ENCODE measurements at places on chromosomes 2 and 18.

DNA sequence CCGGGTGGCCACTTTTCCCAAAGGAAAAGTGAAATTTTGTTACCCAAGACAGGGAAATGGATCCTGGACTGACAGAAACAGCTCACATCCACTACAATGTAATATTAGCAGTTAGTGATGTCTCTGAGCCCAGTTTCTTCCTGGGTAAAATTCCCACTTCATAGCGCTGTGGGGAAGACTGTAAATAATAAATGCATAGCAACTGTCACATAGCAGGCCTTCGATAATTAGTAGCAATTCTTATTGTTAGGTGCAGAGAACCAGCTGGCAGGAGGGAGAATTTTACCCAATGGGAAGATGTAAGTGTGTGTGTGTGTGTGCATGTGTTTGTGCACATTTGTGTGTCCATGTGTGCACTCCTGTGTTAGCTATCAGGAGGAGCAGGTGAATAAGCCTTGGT is 221.5 kb downstream of the SLC4A3 start:
- no peak for DNase-seq

DNA sequence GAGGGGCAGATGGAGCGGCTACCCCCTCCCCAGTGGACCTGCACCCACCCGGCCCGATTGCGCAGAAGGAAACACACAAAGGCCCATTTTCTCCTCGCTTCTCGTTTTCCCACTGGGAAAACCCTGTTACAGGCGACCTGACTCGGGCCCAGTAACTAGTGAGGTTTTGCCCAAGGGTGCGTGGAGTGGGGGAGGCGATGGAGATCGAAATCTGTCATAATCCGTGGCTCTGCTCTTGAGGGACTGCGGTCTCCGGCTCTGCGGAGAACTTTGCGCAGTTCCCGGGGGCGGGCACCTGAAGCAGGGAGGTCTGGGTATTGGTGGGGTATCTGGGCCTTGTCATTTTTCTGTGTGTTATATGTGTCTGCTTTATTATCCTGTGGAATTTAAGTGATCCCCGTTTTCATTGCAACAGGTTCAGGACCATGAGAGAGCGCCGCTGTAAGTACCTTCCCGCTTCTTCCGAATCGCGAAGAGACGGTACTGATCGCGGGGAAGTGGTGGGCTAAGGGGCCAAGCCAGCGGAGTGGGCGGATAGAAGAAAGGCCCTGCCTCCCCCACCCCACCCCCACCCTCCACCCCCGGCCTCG is 4.0 kb upstream of the HOXD4 start:
- DNase-seq, result no peak

DNA sequence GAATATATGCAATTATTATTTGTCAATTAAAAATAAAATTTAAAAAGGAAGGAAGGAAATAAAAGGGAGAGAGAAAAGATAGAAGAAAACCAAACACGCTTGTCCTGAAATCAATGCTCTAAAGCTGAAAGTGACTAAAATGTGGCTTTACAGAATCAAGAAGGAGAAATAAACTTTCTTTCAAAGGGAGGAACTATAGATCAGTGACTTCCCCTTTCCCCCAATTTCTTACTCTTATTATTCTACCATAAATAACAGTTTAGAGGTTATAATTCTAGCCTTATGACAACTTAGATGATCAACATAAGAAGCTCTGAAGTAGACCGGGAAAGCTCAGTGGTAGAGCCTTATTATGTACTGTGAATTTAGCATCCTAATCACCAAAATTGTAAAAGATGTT is 122.5 kb downstream of the ARHGAP15 start:
- DNase-seq, result no peak

GRCh38 chr2:182584462-182584861 is 131.6 kb upstream of the DNAJC10 start:
- no peak for DNase-seq

- peak; percentile 25 for DNase-seq
Measured at GRCh38 chr2:199704358-199705238, 146.4 kb downstream of the FTCDNL1 start.

DNA sequence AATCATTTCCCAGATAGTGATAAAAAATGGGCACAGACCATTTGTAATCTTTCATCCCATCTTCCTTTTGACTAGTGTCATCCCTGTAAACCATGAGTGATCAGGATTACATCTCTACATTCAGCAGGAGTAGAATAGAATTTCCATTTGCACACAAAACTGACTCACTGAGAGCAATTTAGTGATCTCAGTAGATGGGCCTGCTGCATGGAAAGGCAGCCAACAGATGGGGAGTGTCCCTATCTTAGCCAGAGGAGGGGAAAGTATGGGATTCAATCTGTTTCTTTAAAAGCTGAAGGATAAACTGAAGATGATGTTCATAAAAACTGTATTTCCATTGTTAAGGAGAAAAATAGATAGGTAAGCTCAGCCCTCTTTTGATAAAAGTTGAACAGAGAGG is 441.7 kb downstream of the ZNF521 start:
- no peak for DNase-seq

DNA sequence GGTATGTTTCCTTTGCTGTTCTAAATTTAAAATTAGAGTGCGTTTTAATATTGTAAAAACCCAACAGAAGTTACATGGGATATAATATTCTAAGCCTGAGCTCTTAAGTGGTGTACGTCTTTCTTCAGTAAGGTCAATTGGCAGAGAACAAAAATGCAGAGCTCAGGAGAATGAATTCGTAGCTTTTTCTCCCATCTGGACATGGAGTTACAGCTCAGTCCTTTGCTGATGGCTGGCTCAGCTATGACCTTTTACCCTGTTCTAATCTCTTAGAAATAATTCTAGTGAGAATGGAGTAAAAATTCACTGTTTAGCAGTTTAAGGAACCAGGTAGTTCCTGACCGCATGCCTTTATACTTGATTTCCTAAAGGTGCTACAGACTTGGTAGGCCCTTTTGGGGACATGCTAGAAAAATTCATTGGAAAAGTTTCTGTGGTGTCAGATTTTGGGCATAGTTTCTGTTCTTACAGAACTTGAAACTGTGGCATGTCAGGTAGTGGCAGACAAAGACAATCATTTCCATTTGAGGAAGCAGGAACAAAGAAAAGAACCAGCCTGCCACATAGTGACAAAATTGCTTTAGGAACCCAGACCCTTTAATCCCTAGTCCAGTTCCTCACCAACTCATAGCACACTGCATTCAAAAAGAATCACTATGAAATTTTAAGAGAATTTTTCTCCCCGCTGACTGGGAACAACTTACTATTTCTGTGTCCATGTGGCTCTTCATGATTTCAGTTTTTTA is 566.8 kb upstream of the ZNF804A start:
- no peak for DNase-seq

DNA sequence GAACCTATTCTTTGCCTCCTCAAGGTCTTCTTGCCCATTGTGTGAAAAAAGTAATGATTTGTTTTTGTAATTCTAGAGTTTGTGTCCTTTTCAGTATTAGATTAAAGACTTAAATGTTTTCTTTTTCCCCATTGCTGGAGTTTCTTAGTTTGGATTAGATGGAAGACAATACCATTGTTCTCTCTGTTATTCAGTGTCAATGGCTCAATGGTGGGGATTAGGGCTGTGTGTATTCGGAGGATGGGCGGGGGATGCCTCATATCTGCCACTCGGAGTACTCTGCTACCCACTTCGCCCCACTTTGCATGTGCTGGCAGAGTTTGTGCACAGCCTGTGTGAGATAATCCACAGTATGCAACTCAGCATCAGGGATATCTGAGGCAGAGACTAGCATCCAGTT is 90.1 kb downstream of the KLHL29 start:
- no peak for DNase-seq

DNA sequence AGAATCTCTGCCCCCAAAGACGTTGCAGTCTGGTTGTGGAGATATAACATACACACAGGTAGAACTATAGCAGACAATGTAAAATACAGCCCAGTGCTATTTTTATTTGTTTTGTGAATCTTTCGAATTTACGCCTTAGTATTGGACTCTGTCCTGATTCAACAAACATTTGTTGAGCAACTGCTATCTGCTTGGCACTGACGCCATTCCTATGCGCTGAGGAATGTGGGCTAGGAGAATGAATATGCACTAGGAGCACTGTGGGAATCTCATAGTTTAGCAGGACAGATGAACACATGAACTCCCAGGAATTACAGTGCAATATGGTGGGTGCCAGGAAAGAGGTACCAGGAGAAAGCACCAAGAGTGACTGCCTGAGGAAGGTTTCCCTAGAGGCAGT is 181.7 kb upstream of the SIX3 start:
- peak; percentile 58 for DNase-seq

GRCh38 chr2:159516241-159516758 is 100.0 kb downstream of the BAZ2B start:
- DNase-seq, result peak; percentile 9

DNA sequence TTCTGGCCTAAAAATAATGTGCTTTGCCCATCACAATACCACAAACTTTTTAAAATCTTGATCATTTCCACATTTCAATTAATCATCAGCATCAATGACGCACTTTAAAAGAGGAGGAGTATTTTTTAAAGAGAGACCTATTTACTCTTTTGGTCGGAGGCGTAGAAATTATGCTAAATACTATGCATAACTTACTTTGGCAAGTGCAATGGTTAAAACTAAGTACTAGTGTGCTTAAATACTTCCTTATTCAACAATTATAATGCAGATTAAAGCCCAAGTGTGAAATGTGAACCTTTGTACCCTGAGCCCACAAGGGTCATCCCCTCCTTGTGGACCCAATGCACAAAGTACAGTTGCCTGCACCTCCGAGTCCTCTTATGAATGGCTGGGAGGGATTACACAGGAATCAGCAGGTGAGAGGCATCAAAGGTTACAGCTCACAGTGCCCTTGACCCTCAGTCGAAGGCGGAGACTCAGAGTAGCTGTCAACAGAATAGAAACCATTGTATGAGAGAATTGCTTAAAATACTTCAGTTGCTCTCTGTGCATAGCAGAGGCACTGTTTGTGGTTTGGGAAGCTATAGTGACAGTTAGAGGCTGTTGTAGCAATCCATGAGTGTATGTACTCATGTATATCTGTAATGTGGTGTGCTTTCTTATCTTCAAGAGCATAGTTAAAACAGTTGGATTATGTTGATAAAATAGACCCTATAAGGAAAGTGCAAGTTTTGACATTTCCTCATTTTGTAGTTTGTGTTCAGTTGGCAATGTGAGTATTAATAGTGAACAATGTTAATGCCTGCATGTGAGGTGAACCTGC is 151.7 kb upstream of the ITGA4 start:
- DNase-seq, result peak; percentile 64

- DNase-seq, result no peak
Measured at GRCh38 chr2:202754936-202755335, 116.6 kb downstream of the ICA1L start.

DNA sequence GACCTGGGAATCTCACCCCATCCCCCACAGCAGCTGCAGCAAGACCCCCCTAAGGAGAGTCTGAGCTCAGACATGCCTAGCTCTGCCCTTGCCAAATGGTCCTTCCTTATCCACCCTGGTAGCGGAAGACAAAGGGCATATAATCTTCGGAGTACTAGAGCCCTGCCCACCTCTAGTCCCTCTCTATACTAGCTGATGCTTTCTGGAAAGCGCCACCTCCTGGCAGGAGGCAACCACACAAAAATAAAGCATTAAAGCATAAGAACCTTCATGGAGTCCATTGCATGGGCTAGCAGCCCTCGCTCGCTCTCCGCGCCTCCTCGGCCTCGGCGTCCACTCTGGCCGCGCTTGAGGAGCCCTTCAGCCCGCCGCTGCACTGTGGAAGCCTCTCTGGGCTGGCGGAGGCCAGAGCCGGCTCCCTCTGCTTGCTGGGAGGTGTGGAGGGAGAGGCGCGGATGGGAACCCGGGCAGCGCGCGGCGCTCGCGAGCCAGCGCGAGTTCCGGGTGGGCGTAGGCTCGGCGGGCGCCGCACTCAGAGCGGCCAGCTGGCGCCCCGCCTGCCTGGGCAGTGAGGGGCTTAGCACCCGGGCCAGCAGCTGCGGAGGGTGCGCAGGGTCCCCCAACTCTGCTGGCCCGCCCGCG is 941.2 kb downstream of the SUCLG1 start:
- no peak for DNase-seq

- DNase-seq, result no peak
Measured at GRCh38 chr2:3126171-3126910, 251.3 kb downstream of the EIPR1 start.

GRCh38 chr2:236833501-236834073 is 252.1 kb upstream of the COPS8 start:
- DNase-seq, result no peak

- DNase-seq, result no peak
Measured at GRCh38 chr2:232966122-232966521, 46.9 kb downstream of the NGEF start.

GRCh38 chr2:230643576-230644291 is 68.9 kb upstream of the CAB39 start:
- DNase-seq, result no peak

GRCh38 chr2:85156153-85156552 is 23.0 kb downstream of the TCF7L1 start:
- peak; percentile 81 for DNase-seq

- DNase-seq, result no peak
Measured at GRCh38 chr2:100642425-100642824, 79.6 kb downstream of the PDCL3 start.

DNA sequence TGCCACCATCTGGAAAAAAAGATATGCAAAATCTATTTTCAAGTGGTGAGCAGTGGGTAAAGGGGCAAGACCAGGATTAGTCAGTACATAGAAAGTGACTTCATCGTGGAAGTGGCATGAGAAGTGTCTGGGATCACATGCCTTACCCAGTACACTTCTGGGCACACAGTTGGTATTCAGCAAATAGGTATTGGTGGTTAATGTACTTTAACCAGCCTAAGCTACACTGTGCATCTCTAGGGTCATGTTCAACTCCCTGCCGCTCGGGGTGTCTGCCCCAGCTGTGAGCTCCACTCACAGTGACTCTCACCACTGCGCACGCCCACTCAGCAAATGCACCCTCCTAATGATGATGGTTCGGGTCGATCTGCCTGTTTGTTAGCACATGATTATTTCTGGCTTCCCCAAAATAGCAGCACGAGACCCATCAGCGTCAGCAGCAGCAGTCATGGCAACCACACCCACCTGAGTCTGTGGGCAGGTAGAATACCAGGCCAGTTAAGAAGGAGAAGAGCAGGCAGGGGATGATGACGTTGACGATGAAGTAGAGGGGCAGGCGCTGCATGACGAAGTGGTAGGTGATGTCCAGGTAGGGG is 11.1 kb downstream of the CHRNA1 start:
- no peak for DNase-seq

GRCh38 chr18:21123290-21123926 is 11.8 kb upstream of the ROCK1 start:
- no peak for DNase-seq

DNA sequence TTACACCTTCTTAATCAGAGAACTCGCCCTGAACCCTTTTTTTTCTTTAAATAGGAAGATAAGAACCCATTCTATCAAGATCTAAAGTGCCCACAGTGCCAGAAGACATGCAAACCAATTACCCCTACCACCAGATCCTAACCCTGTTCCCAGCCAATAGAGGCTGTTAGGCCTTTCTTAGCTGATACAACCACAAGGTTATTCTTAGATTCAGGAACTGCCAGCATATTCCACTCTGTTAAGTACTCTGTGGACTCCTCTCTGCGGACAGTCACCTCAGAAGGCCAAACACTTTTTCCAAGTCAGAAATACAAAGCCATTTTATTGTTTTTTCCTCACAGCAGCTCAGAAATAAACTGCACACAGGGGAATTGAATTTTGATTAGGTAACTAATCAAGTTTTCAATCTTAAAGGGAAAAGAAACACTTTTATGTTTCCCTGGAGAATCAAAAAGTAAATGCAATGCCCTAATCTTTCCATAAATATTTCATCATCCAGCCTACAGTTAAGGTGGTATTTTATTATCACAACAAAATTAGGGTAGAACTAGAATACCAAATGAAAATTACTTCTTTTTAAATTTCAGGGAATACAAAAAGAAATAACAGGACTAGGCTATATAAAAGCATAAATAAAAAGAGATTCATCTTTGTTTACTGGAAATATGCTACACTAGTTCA is 111.4 kb downstream of the NBAS start:
- peak; percentile 63 for DNase-seq
